SK-MEL-5 (cell line): ENCODE measurements at places on chromosomes 7 and 10.

GRCh38 chr7:36969376-36969775 is 245.1 kb upstream of the AOAH start:
- DNase-seq, result no peak

DNA sequence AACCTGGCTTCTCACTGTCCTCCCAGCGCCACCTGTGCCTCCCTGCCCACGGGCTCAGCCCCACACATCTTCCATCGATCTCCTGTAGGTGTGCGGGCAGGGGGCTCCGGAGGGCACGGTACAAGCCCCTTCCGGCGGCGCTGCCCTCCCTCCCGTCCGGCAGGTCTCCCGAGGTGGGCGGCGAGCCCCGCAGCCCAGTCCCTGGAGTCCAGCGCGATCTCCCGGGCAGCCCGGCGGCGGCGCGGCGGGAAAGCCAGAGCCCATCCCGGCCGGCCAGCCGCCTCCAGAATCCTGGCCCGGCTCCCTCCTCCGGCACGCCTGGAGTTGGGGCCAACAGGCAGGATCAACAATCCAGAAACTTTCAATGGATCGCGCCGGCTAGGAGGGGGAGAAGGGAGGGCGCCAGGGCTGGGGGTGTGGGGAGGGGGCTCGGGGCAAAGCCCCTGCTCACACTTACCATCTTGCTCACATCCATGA is 100.1 kb downstream of the HIP1 start:
- peak; percentile 40 for DNase-seq

DNA sequence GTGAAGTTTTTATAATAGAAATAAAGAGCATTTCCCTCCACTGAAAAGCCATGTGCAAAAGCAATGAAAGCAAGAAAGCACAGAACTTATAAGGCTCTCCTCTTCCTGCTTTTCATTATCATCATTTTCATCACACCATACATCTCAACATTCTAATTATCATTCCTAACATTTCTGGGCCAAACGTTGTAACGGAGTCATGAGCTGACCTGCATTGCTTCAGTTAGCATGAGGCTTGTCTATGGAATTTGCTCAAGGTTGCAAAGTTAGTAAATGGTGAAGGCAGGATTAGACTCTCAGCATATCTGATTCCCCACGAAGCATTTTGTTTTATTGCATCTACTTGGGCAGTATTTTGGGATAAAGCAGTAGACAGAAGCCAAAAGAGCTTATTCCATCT is 11.4 kb downstream of the SCIN start:
- no peak for DNase-seq

GRCh38 chr7:36562121-36562520 is 162.2 kb downstream of the AOAH start:
- DNase-seq, result no peak

DNA sequence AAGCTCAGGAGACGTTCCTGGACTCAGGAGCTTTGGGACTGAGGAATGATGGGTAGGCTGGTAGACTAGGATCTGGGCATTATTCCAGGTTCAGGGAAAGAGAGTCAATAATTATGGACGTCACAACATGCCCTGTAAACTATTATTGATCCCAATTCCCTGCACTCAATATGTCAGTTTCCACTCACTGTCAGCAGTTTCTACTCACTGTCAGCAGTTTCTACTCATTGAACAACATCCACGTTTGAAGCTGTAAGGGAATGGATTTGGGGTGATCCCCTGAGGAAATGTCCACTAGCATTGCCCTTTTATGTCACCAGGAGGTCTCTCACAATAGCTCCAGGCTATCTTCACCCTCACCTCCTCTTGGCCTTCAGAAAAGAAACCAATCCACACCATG is 1268.6 kb downstream of the TYW1 start:
- no peak for DNase-seq
